ENCODE measurements at places on chromosomes 6 and 20. TPM values are rescaled to one million over a fixed set of nuclear protein-coding genes. Genes with fewer than 3 reads are reported as not detected.

Gene ARG1
- not detected for total RNA-seq

Gene PPT2
- total RNA-seq = 8.4 TPM

Gene MCCD1
- not detected for total RNA-seq

Gene CDSN
- total RNA-seq = 0.05 TPM

Gene ISM1
- 0.12 TPM for total RNA-seq

Gene NUDT3
- 5.6 TPM for total RNA-seq

Gene ADTRP
- total RNA-seq = 0.92 TPM

Gene VSX1
- total RNA-seq = 0.93 TPM

Gene PSORS1C1
- total RNA-seq = 4.6 TPM

Gene FLRT3
- total RNA-seq = 2.4 TPM

Gene TP53TG5
- not detected for total RNA-seq

Gene MAS1
- total RNA-seq = not detected

Gene GPLD1
- total RNA-seq = 0.81 TPM

Measured in A549 treated with AZD2906 at 1 μM for 4 hours (cell line).